H7 (cell line): ENCODE measurements at places on chromosomes 16 and 17. TPM values are rescaled to one million over a fixed set of nuclear protein-coding genes. Genes with fewer than 3 reads are reported as not detected.

DHRS7C gene
- total RNA-seq = not detected in 2 replicates

SPNS2 gene
- 1.8 and 2.1 TPM in 2 replicates for total RNA-seq

C16orf86 gene
- 8.5 and 9.0 TPM in 2 replicates for total RNA-seq

CHST6 gene
- 9.7 and 11.5 TPM in 2 replicates for total RNA-seq

SERPINF2 gene
- 0.52 and 0.74 TPM in 2 replicates for total RNA-seq

KRT12 gene
- total RNA-seq = not detected in 2 replicates

CEP112 gene
- 2.0 and 2.1 TPM in 2 replicates for total RNA-seq

PPP1R27 gene
- total RNA-seq = not detected in 2 replicates
